ENCODE measurements at places on chromosomes 3 and 15.

- DNase-seq: no peak
These were observed 19.3 kb downstream of the IFT80 start for GRCh38 chr3:160379628-160380214.

DNA sequence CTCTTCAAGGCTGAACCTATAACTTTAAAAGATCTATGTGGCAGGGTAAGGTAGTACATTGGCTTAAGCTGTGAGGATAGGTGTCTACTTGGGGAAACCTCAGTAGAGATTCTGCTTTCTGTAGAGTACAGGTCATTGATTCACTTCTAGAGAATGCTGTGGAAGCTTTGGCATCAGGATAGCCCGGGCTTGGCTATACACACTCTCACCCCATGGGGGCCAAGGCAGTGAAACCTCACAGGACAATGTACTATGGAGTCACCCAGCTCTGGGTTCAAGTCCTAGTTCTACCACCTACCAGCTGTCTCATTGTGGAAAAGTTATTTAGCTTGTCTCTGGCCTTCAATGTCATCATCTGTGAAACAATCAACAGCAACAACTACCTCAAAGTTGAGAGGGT is 9.0 kb downstream of the MTFMT start:
- DNase-seq: no peak

DNA sequence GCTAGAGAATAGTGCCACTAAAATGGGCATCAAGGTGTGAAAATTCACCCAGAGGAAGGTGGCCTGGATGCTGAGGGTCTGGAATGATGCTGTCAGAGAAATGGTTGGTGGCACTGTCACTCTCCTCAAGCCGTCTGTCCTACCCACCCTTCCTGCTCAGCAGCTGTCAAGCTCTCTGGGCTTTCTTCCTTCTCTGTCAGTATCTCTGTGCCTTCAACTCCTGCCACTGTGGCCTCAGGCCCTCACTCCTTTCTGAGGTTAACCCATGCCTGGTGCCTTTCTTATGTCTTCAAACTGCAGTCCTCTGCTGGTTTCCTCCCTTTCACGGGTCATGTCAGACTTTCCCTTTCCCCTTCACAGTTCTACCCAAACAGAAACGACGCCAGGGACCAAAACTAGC is 4.4 kb downstream of the MYO5C start:
- no peak for DNase-seq

DNA sequence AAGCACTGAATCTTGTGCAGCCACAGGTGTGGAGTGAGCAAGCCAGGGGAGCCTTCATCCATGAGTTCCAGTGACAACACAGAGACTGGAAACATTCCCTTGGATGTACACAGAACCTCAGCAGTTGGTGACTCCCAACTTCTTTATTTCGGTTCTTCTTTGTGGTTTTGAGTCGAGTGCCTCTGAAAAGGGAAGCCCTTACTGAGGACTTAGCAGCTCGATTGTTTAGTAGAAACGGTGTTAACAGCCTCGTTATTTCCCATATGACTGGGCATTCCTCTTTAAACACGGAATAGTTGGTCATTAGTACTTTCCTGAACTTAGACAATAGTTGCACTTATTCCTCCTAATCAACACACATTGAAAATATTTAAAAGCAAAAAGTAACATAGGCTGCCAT is 7.7 kb downstream of the SLCO3A1 start:
- DNase-seq: no peak

DNA sequence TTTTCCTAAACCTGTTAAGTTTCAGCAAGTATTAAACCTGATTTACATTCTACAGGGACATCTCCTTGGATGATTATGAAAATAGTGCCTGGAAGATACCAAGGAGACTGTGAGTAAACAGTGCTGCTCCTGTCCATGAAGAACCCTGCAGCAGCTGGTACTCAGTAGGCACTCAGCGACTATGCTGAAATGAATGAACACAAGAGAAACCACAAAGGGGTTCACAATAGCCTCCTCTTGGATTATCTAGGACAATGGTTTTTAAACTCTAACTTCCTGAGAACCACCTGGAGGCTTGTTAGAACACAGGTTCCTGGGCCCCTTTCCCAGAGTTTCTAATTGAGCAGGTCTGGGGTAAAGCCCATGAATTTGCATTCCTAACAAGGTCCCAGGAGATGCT is 488.4 kb upstream of the UBE2E2 start:
- no peak for DNase-seq

GRCh38 chr3:166060789-166061479 is 223.7 kb upstream of the BCHE start:
- no peak for DNase-seq

GRCh38 chr3:3154879-3155610 is 24.4 kb downstream of the CRBN start:
- no peak for DNase-seq

Data from effector CD4-positive, alpha-beta T cell (primary cell).